ENCODE measurements at places on chromosomes 2 and 18.

GRCh38 chr18:12422936-12423335 lies 15.2 kb downstream of the PRELID3A start:
- DNase-seq = no peak

GRCh38 chr2:232238108-232238507 lies 140.4 kb upstream of the ALPP start:
- no peak for DNase-seq

DNA sequence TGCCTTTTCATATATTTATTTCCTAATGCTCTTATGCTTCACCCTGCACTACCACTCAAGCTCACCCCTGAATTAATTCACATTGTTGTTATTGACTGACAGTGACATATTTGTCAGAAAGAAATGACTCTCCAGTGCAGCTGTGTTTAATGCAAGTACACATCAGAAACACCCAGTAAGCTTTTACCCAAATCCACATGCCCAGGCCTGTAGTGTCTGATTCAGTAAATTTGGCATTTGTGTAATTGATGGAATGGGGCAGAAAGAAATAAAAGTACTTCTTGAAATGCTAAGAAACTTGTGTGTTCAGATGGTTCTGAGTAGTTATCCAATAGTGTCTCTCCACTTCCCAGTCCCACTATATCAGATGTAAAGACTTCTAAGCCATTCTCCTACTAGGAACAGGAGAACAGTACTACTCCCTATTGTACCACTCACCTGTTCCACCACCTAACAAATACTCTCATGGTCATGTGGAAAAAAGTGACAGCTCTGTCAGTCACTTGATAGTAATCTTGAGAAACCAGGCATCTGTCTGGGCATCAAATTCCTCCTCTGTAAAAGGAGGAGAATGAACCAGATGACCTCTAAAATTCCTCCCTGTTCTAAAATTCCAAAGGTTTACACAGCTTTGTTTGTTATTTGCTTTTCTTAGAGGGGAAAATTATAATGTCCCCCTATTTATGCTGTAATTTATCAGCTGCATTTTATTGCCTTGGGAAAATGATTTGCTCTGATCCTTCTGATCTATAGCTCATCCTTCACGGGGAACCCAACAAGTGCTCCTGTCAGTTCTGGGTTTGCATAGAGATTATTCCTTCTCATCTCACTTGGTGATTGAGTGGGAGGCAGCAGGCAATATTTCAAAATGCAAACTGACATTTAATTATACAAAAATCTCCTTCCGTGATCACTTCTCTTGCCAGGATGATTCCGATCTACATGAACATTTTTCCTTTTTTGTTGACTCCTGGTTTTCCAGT lies 70.9 kb downstream of the ZNF385B start:
- DNase-seq = no peak

- DNase-seq = no peak
These were observed 239.4 kb downstream of the KLHL29 start for GRCh38 chr2:23624378-23624777.

- DNase-seq = no peak
These were observed 6.4 kb downstream of the NDUFV2 start for GRCh38 chr18:9108911-9109310.

- DNase-seq = no peak
These were observed 95.4 kb upstream of the ZNF532 start for GRCh38 chr18:58769321-58769720.

- no peak for DNase-seq
These were observed 366.9 kb upstream of the HNRNPA3 start for GRCh38 chr2:176845718-176846117.

GRCh38 chr2:88187038-88187676 lies 17.0 kb downstream of the THNSL2 start:
- DNase-seq = no peak

DNA sequence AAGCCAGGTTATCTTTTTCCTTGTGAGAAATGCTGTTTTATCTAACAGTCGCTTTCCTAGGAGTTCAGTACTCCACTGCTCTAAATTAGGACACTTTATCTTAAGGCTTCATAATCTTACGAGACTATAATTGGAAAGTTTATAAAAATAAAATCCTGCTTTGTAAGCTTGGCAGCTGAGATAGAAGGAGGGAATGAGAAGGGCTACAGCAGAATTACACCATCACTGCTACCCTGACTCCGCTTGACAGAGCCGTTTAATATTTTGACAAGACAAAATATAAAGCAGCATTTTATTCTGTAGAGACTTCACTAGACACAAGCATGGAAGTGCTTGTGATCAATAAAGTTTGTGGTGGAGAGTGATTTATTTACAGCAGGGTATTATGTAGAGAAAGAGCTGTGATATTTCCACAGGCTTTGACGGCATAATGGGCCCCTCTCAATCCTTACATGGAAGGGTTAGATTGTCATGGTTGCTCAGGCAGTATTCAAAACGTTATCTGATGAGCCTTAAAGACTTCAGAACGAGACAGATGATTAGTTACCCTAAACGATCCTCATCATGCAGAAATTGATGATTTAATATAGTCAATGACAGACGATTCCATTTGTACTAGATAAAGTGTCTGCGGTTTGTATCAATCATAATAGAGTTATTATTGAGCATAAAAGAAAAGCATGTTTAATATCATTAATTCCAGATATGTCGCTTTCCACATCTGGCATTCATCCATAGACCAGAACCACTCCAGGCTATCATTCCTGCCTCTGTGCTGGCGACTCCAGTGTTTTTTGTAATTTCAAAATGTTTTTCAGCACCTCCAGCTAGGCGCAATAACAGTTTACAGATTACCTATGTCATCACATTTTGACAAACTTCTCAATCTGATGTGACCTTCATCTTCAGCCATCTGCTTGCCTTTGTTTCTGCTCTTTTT lies 242.2 kb downstream of the FIGN start:
- DNase-seq = no peak

- no peak for DNase-seq
These were observed 5.2 kb upstream of the GPR55 start for GRCh38 chr2:230930149-230930780.

- no peak for DNase-seq
These were observed 122.3 kb downstream of the MEMO1 start for GRCh38 chr2:31888550-31888949.

DNA sequence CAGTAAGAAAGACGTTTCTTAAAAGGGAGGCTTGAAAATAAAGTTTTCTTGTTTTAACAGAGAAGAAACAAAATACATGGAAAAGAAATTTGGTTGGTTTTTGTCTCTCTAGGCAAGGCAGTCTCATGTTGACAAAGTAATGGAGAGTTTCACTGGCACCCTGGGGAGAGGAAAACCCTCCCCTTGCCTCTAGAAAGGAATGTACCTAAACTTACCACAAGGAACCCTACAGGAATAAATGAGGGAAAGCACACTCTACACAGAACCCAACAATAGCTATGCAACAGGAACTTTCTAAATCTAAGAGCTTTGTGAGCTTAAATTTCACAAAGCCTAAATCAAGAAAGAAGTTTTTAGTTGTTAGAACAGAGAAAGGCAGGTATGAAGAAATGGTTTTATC lies 37.0 kb downstream of the FIGN start:
- no peak for DNase-seq

Data from stimulated activated CD8-positive, alpha-beta memory T cell treated with anti-CD3 and anti-CD28 coated beads, Interleukin-4, amount 100 ng/mL, for 1 hour (primary cell).